ENCODE measurements at places on chromosomes 1 and 21. TPM values are rescaled to one million over a fixed set of nuclear protein-coding genes. Genes with fewer than 3 reads are reported as not detected.

Gene UBE2U
- total RNA-seq: not detected

Gene FH
- 51.0 TPM for total RNA-seq

- H3K4me3 ChIP-seq: no peak overlapping the region
- no peaks in the 10 kb centered on the region for H3K36me3 ChIP-seq
- H3K27me3 ChIP-seq: no peaks in the 10 kb centered on the region
- H3K4me1 ChIP-seq: no peaks in the 10 kb centered on the region
These were observed 132.6 kb upstream of the CTTNBP2NL start for GRCh38 chr1:112263453-112263852.

- DNase-seq: no peak
- H3K27me3 ChIP-seq: peaks cover 20% of the 10 kb centered on the region
- no peaks in the 10 kb centered on the region for H3K36me3 ChIP-seq
- H3K4me3 ChIP-seq: no peak overlapping the region
- no peak overlapping the region for H3K27ac ChIP-seq
These were observed 9.2 kb downstream of the POU3F1 start for GRCh38 chr1:38037221-38037939.

DNA sequence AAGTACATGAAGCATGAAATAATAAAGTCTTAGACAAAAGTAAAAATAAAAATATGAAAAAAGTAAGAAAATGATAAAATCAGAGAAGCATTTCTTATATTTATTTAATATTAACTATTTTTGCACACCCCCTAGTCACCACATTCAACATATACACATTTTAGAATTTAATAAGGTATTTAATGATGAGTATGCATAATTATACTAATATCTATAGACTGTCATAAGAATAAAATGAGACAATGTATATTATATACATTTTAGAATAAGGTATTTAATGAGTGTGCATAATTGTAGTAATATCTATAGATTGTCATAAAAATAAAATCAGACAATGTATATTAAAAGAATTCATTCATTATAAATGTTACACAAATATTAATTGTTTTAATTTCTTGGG lies 18.9 kb downstream of the PIGK start:
- H3K27ac ChIP-seq: no peak overlapping the region
- H3K27me3 ChIP-seq: no peaks in the 10 kb centered on the region
- DNase-seq: no peak
- H3K4me3 ChIP-seq: no peak overlapping the region
- no peaks in the 10 kb centered on the region for H3K4me1 ChIP-seq
- no peaks in the 10 kb centered on the region for H3K36me3 ChIP-seq

DNA sequence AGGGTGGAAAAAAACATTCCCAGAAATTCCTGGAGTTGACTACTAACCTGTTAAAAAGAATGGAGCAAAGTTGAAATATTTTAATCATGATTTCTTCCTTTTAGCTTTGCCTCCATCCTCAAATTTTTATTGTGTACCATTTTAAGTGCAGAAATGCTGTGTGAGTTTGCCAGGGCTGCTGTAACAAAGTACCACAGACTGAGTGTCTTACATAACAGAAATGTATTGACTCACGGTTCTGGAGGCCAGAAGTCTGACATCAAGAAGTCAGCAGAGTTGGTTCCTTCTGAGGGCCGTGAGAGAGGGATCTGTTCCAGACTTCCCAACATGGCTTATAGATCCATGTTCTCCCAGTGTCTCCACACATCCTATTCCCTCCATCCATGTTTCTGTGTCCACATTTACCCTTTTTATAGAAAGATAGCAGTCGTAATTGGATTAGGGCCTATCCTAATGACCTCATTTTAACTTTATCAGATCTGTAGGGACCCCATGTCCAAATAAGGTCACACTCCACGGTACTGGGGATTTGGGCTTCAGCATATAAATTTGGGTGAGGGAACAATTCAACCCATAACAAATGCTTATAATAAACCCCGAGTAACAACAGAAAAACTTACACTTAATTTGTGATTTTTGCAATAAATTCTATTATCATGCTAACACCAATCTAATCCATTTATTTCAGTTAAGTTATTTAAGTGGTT lies 12.7 kb downstream of the SNX7 start:
- no peaks in the 10 kb centered on the region for H3K36me3 ChIP-seq
- no peak for DNase-seq
- H3K4me3 ChIP-seq: no peak overlapping the region
- H3K27me3 ChIP-seq: no peaks in the 10 kb centered on the region
- H3K4me1 ChIP-seq: no peaks in the 10 kb centered on the region

DNA sequence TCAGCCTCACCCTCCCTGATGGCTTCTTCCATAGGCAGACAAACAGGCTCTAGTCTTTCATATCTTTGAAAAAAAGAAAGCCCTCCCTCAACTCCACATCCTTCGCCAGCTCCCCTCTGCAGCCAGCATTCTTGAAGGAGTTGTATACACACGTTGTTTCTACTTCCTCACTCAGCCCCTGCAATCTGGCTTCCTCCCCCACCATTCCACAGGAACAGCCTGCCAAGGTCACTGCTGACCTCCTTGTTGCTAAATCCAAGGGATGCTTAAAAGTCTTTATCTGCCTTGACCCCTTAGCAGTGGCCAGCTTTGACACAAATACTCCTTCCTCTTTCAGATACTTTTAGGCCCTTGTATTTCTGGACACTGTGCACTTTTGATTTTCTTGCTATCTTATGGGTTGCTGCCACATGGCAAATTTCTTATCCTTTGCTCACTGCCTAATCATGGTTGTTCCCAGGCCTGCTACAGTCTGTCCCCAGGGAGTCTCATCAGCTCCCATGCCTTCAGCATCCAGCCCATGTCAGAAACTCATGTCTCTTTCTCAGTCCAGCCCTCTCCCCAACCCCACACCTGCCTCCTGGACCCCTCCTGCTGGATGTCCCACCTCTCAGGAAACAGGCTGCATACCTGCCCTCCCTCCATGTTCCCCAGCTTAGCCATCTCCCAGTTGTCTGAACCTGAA lies 8.3 kb downstream of the FAM229A start:
- no peaks in the 10 kb centered on the region for H3K36me3 ChIP-seq
- H3K27ac ChIP-seq: peak overlapping the region; percentile 25
- H3K4me1 ChIP-seq: peaks cover 26% of the 10 kb centered on the region
- H3K4me3 ChIP-seq: no peak overlapping the region
- no peaks in the 10 kb centered on the region for H3K27me3 ChIP-seq
- DNase-seq: peak; percentile 84

Data from sigmoid colon (tissue), 7 donors.